Activated T-helper 17 cell treated with anti-CD3 and anti-CD28 coated beads, Interleukin-2, amount 50 U/mL, for 72 hours (primary cell): ENCODE measurements at places on chromosomes 12 and 14.

- no peak for ATAC-seq
These were observed 6.5 kb upstream of the ATG101 start for GRCh38 chr12:52063082-52063924.

GRCh38 chr14:36820901-36821300, 159.2 kb downstream of the PAX9 start:
- ATAC-seq: no peak

- ATAC-seq: no peak
These were observed 110.3 kb downstream of the GCH1 start for GRCh38 chr14:54792288-54792687.

DNA sequence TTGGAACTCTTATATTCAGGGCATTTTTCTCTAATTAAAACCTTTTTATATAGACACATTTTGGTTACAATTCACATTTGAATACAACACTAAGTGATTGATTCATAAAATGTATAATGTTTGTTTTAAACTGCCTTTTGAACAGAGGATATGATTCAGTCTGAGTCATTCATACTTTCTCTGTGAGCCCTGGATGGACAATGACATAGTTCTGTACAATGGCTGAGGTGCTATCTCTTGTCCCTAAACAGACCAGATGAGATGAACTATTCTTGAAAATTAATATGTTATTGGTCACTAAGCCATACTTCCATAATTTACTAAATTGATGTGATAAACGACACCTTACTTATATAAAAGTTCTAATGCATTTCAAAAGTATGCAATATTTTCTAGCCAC, 199.7 kb upstream of the ATXN7L3B start:
- ATAC-seq: no peak

DNA sequence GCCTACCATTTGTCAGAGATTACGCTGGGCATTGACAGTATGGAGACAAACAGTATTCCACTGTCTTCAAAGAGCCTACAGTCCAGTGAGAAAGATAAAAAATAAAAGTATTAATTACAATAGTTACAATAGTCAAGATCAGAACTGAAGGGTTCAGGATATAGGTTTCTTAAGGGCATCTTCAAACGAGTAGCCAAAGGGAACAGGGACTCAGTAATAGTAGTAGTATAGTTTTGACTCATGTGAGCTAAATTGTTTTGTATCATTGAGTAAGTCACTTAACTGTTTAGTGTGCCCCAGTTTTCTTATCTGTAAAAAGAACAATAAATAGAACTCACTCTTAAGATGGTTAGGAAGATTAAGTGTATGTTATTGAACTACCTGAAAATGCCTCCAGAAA, 123.6 kb downstream of the METTL25 start:
- no peak for ATAC-seq

DNA sequence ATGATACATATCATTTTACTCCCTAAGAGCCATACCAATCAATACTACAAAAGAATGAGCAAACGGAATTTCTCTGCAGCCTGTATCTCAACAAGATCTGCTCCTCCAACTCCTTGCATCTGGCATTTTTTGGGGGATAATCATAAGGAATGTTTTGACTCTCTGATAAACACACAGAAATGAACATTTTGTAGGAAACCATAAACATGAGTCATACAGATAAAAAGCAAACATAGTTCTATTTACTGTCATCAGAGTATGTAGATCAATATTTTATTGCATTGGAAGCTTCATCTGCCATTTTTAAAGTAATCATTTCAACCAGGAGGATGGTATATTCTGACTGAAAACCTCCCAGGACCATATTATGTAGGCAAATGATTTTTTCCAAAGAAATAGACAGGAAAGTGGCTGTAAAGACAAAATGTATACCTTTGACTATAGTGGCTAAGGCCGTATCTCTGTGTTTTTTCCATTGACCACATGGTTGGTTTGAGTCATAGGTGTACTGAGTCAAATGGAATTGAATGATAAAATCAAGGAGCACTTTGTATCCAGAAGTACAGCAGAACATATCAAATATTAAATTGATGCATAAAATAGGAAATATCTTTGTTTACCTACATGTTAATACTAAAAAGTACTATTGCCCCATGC, 32.4 kb upstream of the CD69 start:
- peak; percentile 63 for ATAC-seq

DNA sequence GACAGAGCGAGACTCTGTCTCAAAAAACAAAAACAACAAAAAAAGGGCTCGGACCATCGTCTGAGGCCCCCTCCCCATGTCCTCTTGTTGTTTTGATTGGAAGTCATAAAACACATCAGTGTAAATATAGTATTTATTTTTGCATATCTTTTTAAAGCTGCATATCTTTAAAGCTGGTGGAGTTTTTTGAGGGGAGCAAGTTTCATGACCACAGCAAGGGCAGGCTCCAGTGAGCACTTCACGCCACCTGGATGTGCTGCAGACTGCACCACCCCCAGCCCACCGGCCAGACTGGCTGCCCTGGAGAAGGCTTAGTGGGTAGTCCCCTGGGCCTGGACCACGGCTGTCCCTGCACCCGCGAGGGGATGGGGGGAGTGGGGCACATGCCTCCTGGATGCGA, 11.9 kb upstream of the BCL7A start:
- ATAC-seq: no peak

- no peak for ATAC-seq
These were observed 938 bp upstream of the SLC25A29 start for GRCh38 chr14:100306998-100307765.

DNA sequence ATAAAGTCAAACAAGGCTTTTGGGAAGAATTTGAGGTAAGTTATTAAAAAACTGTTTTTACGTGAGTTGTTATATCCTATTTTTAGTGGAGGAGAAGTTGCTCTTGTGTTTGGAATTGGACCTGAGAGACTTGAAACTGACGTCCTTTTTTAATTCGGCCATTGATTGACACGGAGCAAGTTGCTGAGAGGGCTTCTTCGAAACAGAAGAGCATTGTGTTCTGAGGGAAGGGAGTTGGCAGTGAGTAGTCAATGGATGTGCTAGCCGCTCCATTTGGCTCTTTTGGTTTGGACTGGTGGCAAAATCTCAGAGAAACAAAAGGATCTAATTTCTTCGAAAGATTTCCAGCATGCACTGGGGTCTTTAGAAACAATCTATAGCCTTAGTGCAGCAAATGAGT, 37.3 kb downstream of the PTPN11 start:
- ATAC-seq: no peak

DNA sequence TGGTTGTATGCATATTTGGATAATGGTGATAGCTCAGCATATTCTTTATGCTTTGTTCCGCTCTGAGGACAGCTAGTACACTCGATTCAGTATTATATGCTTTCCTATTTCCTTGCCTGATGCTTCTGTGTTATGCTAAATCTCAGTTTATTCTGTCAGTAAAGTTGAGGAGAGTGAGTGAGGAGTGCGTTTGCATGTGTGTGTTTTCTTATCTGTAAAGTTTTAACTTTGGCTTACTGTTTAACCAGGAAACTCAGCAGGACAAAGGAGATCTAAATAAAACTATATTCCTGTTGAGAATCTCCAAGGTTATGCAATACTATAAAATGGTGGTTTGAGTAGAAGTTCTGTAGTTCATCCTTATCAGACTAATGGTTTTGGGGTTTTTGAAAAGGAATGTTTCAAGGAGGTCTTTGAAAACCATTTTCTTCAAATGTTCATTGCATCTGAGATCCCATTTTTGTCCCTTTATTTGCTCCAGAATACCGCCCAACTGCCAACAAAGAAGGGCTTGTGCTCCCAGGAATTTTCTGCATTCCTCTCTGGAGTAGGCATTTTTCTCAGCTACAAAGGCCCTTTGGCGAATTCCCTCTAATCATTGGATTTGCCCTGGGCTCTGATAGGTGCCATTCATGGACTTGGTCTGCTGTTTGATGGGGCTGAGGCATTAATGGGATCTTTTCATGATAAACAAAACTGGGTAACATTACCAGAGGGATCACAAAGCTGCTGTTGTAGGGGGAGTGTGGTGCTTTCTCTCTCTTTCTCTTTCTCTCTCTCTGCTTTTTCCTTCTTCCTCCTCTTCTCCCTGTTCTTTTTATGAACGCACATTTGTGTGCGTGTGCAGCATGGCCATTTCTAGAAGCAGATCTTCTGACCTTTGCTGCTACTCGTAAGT, 71.7 kb downstream of the HMGA2 start:
- no peak for ATAC-seq

DNA sequence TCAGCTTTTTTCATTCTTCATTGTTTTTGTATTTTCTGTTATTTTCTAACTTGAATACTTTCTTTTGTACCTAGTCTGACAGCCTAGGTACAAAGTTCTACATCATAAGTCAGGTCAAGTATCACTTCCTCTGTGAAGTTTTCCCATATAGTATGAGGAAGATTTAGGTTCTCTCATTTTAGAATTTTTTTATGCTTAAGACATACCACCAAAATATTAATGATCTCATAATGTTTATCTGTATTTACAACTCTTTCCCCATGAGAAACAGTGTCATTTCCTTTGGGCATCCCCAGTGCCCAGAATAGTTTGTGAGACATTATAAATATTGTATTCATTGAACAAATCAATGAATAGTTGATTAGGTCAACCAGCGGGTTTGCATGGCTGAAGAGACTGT, 3.1 kb upstream of the ATF7IP start:
- no peak for ATAC-seq

GRCh38 chr14:91372671-91373495, 44.7 kb downstream of the CCDC88C start:
- peak; percentile 16 for ATAC-seq

DNA sequence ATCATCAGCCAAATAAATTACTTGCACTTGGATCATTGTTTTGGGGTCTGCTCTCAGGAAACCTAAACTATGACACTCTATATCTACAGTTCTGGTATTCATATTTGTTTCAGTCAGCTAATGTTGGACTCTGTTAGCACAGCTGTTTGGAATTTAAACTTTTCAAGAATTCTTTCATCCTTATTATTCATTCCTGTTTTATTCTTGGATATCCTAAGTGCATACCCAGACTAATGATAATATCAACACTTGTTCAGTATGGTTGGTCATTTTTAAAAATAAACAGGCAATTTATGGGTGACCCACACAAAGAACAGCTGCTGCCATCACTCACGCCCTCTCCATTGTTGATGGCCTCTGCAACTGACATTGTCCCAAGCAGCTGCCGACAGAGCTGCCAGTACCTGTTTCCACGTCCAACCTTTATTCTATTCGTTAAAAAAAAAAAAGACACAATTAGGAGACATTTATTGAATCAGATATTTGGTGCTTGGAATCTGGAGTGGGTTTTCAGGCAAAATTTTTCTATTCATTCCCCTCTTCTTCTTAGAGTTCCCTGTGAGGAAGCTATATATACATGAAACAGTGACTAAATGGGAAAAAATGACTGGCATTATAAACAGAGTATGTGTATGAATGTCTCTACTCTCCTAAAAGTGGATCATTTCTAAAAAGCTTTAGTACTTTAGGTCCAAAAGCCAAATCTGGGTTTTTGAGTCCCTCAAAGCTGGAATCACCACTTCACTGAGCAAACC, 252.1 kb upstream of the NAV3 start:
- ATAC-seq: no peak

DNA sequence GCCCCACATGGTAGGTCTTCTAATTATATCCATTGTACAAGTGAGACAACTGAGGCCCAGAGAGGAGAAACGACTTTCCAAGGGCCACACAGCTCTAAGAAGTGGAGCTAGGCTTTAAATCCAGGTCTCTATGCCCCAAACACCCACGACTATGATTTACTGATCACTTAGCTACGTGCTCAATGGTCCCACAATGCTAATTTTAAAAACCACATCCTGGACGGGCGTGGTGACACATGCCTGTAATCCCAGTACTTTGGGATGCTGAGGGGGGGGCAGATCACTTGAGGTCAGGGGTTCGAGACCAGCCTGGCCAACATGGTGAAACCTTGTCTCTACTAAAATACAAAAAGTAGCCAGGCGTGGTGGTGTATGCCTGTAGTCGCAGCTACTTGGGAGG, 8.4 kb upstream of the MLEC start:
- peak; percentile 79 for ATAC-seq

DNA sequence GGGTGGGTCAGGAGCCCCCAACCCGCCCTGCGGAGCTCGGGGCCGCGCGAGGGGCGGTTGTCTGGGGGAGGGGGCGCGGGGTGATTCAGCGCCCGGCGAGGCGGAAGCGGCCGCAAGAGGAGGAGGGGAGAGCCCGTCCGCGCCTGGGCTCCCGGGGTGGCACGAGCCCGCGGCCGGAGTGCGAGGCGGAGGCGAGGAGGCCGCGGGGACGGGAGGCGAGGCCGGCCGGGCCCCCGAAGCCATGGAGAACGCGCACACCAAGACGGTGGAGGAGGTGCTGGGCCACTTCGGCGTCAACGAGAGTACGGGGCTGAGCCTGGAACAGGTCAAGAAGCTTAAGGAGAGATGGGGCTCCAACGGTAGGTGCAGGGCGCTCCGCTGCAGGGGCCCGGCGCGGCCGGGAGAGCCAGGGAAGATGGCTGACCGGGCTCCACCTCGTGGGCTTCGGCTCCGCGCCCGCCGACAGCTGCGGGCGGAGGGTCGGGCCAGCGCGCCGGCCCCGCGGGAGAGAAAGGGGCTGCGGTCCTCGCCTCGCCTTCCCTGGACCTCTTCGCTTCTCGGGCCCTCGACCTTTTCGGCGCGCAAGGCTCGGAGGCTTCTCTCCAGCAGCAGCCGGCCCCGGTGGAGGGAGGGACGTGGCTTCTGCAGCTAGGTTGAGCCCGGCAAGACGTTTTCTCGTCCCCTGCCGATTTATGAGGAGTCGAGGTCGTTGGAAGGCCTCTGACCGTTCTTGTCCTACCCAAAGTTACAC, 677 bp downstream of the ATP2A2 start:
- ATAC-seq: peak; percentile 50

DNA sequence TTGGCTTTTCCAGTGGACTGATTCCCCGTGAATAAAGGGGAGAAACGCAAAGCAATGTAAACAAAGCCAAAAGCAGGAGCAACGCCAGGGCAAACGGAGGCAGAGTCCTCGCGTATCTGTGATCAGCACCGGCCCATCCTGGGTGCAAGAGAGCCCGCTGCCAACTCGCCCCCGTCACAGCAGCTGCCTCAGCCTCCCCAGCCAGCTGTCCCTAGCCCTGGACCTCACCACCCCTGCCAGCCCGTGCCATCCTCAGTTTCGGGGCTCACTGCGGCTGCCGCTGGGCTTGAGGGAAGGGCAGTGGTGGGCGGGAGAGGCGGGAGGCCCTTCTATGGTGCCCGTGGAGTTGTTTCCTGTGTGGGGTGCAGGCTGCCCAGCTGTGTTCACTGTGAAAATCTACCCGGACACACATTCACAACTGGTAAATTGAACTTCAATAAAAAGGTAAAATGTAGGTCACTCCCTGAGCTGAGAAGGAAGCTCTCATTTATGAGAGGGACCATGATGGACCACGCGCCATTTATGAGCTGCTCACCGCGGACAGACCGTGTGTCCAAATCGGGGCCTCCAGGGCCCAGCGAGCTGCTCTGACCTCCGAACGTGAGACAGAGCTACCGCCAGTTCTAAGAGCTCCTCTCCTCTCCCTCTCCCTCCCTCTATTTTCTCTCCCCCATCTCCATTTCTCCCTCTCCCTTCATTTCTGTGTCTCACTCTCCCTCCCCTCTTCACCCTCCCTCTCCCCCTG, 330.5 kb upstream of the SFSWAP start:
- ATAC-seq: no peak

- ATAC-seq: no peak
These were observed 150.9 kb downstream of the EGLN3 start for GRCh38 chr14:33799705-33800570.

GRCh38 chr12:11344500-11344899, 34.3 kb upstream of the PRB4 start:
- ATAC-seq: no peak

GRCh38 chr14:31419967-31420318, 407 bp downstream of the HEATR5A start:
- peak; percentile 9 for ATAC-seq
